Lower leg skin (tissue), 4 donors: ENCODE measurements at places on chromosomes 13 and 19. TPM values are rescaled to one million over a fixed set of nuclear protein-coding genes. Genes with fewer than 3 reads are reported as not detected.

DNA sequence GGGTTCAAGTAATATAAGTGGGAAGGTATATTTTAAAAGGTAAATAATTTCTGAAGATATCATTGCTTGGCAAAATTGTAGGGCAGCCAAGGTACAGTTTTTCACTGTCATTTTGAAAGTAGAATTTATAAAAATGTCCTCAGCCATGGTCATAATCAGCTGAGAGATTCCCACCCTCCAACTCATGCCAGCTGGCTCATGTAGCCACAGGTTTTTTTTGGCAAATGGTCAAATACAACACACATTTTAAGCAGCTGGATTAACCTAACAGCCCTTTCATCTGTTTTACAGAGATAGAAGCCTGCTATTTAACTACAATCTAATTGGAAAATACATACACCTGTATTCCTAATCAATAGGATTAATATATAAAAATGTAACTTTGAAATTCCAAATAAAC lies 619.2 kb upstream of the SGCG start:
- no peak for DNase-seq

The ADPRHL1 gene
- 1.9 TPM for total RNA-seq

DNA sequence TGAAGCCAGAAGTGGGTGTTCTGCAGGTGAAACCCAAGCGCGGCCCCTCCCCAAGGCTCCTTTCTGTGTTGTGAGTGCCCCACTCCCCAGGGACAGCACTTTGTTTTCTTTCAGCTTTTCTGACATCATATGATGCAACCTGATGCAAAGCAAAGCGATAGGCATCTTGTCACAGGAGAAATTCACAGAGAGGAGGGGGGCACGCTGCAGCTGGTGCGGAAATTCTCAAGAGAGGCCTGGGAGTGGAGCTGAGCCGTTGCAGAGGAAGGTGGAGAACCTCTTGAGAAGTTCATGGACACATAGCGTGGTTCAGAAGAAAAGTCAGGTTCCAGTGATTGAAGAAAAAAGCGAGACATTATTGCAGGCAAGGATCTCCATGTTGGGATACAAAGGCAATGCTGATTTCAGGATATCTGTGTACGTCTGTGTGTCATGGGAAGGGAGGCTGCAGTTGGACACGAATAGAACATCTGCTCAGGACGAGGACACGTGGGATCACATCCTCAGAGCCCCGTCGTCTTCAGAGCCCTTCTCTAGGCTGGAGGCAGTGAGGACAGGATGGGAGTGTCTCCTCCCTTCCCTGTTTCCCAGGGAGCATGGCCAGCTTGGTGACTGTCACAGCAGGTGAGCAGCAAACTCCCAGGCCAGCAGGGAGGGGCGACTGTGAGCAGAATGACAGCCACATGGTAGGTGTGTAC lies 79.2 kb downstream of the IRS2 start:
- no peak for DNase-seq

The DNASE2 gene
- 33.6 TPM for total RNA-seq

DNA sequence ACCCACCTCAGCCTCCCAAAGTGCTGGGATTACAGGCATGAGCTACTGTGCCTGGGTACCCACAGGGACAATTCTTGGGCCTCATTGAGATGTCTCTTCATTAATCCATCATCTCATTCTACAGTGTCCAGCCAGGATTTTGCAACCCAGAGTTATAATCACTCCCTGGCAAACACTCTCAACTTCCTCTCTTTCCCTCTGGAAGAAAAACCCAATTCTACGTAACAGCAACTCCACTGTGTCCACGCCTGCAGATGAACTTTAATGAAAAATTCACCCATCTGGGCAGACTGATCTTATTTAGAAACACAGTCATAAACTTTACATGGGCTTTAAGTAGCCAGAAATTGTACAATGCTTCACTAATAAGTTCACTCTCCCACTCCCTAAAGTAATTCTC lies 90.1 kb upstream of the ABCC4 start:
- DNase-seq: no peak

GRCh38 chr19:49741210-49741844 lies 21.8 kb downstream of the TSKS start:
- no peak for DNase-seq

The DAND5 gene
- not detected for total RNA-seq

GRCh38 chr13:28531077-28531844 lies 36.3 kb upstream of the FLT1 start:
- DNase-seq: peak; percentile 87

DNA sequence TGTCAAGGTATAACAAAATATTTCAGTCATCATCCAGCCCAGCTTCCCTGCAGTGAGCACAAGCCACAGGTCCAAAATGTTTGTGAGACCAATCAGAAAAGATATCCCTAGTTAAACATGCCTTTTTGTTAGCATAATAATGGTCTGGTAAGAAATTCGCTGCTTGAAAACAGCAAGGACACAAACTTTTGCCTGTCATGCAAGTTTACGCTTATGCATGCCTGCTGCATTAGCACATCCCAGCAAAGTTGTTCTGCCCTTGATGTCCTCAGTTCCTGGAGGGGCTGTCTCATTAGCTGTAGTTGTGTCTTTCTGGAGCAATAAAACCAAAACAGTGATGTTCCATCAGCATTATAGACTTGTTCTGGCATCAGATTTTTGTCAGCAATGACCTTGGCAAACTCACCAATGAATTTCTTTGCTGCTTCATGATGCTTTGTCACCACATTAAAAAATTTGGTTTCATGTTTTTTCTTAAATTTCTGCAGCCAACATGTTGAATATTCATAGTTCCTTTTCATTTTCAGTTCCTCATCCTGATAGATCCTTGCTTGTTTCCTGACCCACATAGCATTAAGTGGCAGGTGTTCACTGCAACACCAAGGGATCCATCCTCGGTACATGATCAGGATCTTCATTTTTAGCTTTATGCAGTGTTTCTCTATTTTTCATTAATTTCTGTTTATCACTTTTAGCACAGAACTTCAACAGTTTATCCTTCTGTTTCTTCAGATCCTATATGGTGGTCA lies 72.0 kb upstream of the GPR183 start:
- DNase-seq: no peak

- DNase-seq: no peak
Observed at GRCh38 chr13:89066868-89067466, 1395.8 kb downstream of the SLITRK5 start.

The RAB20 gene
- 8.1 TPM for total RNA-seq

DNA sequence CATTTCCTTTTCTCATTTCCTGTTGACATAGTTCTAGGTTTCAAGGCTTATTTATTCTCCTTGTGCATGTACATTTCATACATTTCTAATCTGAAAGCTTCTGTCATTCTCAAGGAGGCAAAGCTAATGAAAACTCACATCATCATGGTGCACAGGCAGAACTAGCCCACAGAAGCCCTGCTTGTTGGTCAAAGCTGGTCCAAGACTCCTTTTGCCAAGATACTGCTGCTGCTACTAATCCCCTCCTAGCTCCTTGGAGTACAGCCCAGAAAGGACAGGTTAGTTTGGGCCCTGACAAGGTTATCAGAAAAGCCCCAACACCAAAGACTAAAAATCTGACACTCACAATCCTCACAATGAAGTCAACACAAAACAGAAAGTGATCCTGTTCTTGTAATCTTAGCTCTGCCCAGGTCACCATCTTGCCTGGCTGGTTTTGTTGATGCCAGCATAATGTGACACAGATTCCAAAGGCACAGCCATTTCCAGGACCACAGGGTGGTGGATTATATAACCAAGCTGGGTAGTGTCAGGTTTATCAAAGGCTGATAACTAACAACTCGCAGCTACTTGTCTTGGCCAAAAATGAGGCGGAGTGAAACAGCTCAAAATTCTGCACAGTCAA lies 417.4 kb downstream of the NDFIP2 start:
- no peak for DNase-seq

GRCh38 chr19:18435178-18435841 lies 2.6 kb downstream of the ISYNA1 start:
- DNase-seq: no peak

DNA sequence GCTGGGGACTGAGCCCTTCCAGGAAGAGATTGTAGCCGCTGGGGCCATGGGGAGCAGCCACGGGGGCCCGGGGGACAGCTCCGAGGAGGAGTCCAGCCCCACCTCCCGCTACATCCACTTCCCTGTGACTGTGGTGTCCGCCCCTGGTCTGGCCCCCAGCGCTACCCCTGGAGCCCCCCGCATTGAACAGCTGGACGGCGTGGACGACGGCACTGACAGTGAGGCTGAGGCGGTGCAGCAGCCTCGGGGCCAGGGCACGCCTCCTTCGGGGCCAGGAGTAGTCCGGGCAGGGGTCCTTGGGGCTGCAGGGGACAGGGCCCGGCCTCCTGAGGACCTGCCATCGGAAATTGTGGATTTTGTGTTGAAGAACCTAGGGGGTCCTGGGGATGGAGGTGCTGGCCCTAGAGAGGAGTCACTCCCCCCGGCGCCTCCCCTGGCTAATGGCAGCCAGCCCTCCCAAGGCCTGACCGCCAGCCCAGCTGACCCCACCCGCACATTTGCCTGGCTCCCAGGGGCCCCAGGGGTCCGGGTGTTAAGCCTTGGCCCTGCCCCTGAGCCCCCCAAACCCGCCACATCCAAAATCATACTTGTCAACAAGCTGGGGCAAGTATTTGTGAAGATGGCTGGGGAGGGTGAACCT lies 9.6 kb downstream of the IGFLR1 start:
- DNase-seq: no peak

GRCh38 chr13:112580912-112581311 lies 7.0 kb downstream of the TUBGCP3 start:
- no peak for DNase-seq

The CGB7 gene
- 1.0 TPM for total RNA-seq

GRCh38 chr13:75299913-75300862 lies 181.8 kb downstream of the TBC1D4 start:
- DNase-seq: no peak

The POGLUT2 gene
- 5.5 TPM for total RNA-seq

DNA sequence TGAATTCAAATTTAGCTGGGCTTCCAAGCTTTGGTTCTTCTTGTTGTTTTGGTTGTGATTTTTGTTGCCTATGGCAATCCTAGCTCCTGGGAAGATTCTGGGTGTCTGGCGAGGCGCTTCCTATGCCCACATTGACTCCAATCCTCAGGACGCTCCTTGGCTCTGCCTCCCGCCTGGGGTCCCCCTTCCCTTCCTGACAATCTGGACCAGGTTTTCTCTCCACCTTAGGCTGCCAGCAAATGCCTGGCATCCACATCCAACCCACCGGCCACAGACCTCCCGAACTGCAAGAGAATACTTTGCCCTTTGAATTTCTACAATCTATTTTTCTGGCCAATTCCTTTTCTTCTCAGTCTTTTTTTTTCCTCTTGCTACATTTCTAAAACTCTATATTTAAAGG lies 186.9 kb upstream of the UBL3 start:
- DNase-seq: no peak
